GM12865 (cell line): ENCODE measurements at places on chromosomes 7 and 10.

- no peak for DNase-seq
These were observed 595.2 kb downstream of the SDK1 start for GRCh38 chr7:3896169-3896765.

DNA sequence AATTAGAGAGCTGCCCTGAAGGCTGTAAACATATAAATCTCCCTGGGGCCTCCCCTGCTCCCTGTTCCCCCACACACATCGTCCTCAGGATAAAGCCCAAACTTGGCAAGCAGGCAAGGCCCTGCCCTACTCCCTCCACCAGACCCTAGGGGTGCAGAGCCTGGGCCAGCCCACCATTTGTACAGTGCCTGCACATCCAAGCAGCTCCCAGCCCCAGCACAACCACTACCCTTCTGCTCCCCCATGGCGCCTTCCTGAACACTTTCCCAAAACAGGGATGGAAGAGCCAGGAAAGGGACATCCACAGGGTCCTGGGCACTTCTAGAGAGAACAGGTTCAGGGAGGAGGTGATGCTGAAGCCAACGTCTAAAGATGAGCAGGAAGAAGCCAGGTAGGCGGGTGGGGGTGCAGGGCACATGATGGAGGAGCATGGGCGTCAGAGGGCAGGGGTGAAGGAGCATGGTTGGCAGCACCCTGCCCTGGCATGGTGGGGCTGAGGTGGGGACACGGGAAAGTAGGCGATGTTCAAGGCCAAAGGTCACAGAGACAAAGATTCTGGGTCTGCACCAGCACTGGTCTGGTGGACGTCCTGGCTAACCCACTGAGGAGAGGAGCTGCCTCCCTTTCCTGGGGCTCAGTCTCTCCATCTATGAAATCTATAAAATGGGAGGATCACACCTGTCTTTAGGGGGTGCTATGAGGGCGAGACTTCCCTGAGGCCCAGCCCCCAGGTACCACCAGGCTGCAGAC lies 140.6 kb downstream of the ARHGAP22 start:
- no peak for DNase-seq

- DNase-seq = no peak
These were observed 45.4 kb downstream of the VIM start for GRCh38 chr10:17273403-17273802.

- no peak for DNase-seq
These were observed 307.7 kb downstream of the ADRA2A start for GRCh38 chr10:111384556-111384955.

GRCh38 chr7:50206453-50207250 lies 97.9 kb upstream of the IKZF1 start:
- DNase-seq = no peak

GRCh38 chr7:84701524-84702306 lies 485.1 kb downstream of the SEMA3D start:
- no peak for DNase-seq

DNA sequence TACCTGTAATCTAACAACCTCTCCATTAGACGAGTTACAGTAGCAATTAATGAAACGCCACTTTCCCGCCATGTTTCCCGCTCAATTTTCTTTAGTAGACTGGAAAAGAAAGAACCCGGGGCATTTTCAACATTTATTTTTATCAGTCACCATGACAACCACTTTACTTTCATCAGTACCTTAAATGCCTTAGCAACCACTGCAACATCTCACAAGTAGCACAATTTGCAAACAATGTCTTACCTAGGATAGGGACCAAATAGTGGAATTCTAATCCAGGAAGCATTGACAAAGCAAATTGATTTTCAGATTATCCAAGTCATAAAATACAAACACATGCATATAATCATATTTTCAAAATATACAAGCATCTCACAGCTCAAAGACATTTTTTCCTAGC lies 221.6 kb upstream of the IMMP2L start:
- DNase-seq = no peak
